ENCODE measurements at places on chromosomes 1 and 21. TPM values are rescaled to one million over a fixed set of nuclear protein-coding genes. Genes with fewer than 3 reads are reported as not detected.
A peak's percentile ranks its signal among the peaks of the same experiment; 100 is the strongest.

The TPTE gene
- not detected for total RNA-seq

- peaks cover 80% of the 10 kb centered on the region for H3K27me3 ChIP-seq
- H3K27ac ChIP-seq, result no peak overlapping the region
- H3K36me3 ChIP-seq, result no peaks in the 10 kb centered on the region
- peaks cover 18% of the 10 kb centered on the region for H3K4me1 ChIP-seq
- DNase-seq, result no peak
Measured at GRCh38 chr1:220873868-220874655, 5.2 kb upstream of the HLX start.

GRCh38 chr1:16237343-16237830 lies 404 bp upstream of the CPLANE2 start:
- H3K4me1 ChIP-seq, result peaks cover 7% of the 10 kb centered on the region
- peak overlapping the region; percentile 88 for H3K4me3 ChIP-seq
- no peak for DNase-seq
- H3K36me3 ChIP-seq, result no peaks in the 10 kb centered on the region
- H3K27ac ChIP-seq, result peak overlapping the region; percentile 92

The CR1L gene
- total RNA-seq, result not detected

DNA sequence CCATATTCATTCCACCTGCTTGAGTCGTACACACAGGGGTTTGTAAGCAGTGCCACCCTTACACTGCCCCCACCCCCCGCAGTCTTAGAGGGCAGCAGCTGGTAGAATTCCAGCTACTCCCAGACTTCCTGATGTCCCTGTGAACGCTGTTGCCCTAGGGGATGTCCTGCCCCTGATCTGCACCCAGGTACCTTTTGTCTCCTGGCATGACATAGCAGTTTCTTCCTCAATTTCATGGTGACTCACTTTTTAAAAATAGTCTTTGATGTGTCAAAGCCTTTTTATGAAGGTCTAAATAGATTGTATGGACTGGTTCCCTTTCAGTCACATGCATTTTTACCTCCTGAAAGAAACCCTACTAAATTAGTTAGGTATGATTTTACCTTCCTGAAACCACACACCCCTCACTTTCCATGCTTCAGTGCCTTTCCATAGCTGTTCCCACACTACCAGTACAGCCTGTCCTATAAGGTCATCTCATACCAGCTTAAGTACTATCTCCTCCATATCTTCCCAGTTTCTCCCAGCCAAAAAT lies 76.4 kb downstream of the ST3GAL3 start:
- peaks cover 27% of the 10 kb centered on the region for H3K36me3 ChIP-seq
- H3K27me3 ChIP-seq, result no peaks in the 10 kb centered on the region
- no peak overlapping the region for H3K4me3 ChIP-seq

DNA sequence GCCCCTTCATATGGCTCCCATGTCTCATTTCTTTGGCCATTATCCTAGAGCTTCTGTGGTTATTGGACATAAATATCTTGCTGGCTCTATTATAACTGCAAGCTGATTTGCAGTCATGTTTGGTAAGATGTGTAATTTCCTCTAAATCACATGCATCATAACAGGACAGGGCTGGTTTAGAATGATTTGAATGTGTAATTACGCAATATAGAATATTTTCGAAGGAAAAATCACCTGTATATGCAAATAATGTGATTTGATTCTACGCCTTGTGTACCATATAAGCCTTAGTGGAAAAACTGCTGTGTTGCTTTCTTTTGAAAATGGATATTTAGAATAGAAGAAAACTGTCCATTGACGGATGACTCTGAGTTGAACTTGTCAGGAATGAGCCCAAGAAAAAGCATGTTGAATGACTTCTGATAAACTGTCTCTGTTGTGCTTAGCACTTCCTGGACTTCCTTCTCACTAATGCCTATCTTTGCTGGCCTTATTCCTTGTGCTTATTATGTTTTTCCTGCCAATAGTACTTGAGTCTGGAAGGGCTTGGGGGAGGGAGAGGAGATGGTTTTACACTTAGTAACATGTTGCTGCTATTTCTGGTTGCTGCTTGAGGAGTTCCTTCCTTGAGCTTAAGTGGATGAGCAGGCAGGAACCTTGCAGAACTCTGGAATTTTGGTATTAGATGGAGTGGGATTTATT lies 6.5 kb downstream of the CACHD1 start:
- peaks cover 24% of the 10 kb centered on the region for H3K4me1 ChIP-seq
- no peak for DNase-seq
- H3K27me3 ChIP-seq, result peaks cover 10% of the 10 kb centered on the region
- H3K27ac ChIP-seq, result no peak overlapping the region
- no peaks in the 10 kb centered on the region for H3K36me3 ChIP-seq

The KIAA1614 gene
- 0.08 TPM for total RNA-seq

The AQP10 gene
- not detected for total RNA-seq

GRCh38 chr1:222865718-222866117 lies 50.9 kb downstream of the DISP1 start:
- H3K4me1 ChIP-seq, result peaks cover 10% of the 10 kb centered on the region
- DNase-seq, result no peak
- H3K27ac ChIP-seq, result no peak overlapping the region
- H3K27me3 ChIP-seq, result no peaks in the 10 kb centered on the region

The SPRR2D gene
- total RNA-seq, result not detected

The CYP4B1 gene
- not detected for total RNA-seq

GRCh38 chr1:223444411-223444810 lies 51.2 kb downstream of the CCDC185 start:
- H3K27ac ChIP-seq, result no peak overlapping the region
- H3K27me3 ChIP-seq, result peaks cover 12% of the 10 kb centered on the region
- H3K4me1 ChIP-seq, result no peaks in the 10 kb centered on the region
- H3K36me3 ChIP-seq, result peaks cover 4% of the 10 kb centered on the region

DNA sequence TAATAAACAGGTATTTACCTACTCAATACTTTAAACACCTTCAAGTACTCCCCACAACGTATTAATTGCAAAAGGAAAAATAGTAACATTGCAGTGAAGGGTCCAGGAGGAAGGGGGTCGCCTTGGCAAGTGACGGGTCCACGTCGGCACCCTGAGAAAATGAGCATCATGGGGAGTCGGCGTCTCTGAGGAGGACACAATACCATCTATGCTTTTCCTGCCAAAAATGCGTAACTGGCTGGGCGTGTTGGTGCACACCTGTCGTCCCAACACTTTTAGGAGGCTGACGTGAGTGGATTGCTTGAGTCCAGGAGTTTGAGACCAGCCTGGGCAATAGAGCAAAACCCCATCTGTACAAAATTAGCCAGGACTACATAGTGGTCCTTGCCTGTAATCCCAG lies 7.3 kb downstream of the FTCD start:
- DNase-seq, result no peak
- no peaks in the 10 kb centered on the region for H3K36me3 ChIP-seq
- H3K4me3 ChIP-seq, result no peak overlapping the region
- H3K27me3 ChIP-seq, result no peaks in the 10 kb centered on the region

DNA sequence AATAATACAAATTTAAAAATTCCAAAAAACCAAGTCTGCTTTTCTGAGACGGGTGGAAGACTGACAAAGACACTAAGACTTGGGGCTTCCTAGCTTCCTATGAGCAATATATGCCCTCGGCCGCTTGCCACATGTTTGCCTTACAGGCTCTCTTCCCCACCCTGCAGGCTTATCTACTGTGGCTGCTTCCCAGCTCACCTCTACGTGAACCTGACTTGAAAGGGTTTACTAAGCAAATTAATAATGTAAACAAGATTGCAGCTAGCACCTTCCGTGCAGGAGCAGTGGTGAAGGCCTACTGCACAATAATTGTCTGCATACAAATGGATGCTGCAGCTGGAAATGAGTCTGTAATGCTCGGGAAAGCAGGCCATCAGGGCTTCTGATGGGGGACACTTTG lies 152.9 kb upstream of the DAB1 start:
- no peak for DNase-seq
- H3K4me1 ChIP-seq, result no peaks in the 10 kb centered on the region
- no peak overlapping the region for H3K27ac ChIP-seq
- no peaks in the 10 kb centered on the region for H3K36me3 ChIP-seq
- H3K27me3 ChIP-seq, result peaks cover 3% of the 10 kb centered on the region

The RAB29 gene
- total RNA-seq, result 31.7 TPM

GRCh38 chr21:18298228-18298627 lies 53.6 kb downstream of the CHODL start:
- no peaks in the 10 kb centered on the region for H3K36me3 ChIP-seq
- no peak for DNase-seq
- peaks cover 5% of the 10 kb centered on the region for H3K4me1 ChIP-seq
- peaks cover 6% of the 10 kb centered on the region for H3K27me3 ChIP-seq
- H3K27ac ChIP-seq, result no peak overlapping the region

The SLC44A3 gene
- not detected for total RNA-seq

The DMBX1 gene
- total RNA-seq, result not detected

- H3K4me1 ChIP-seq, result peaks cover 45% of the 10 kb centered on the region
- no peak overlapping the region for H3K27ac ChIP-seq
- no peaks in the 10 kb centered on the region for H3K27me3 ChIP-seq
- no peak overlapping the region for H3K4me3 ChIP-seq
Measured at GRCh38 chr1:30991862-30992606, 73.5 kb downstream of the PUM1 start.

GRCh38 chr1:224582041-224582440 lies 34.1 kb upstream of the CNIH3 start:
- H3K4me1 ChIP-seq, result no peaks in the 10 kb centered on the region
- peaks cover under 1% of the 10 kb centered on the region for H3K36me3 ChIP-seq
- H3K4me3 ChIP-seq, result no peak overlapping the region
- H3K27ac ChIP-seq, result no peak overlapping the region
- H3K27me3 ChIP-seq, result peaks cover 7% of the 10 kb centered on the region

- no peaks in the 10 kb centered on the region for H3K27me3 ChIP-seq
- no peak overlapping the region for H3K4me3 ChIP-seq
- no peak overlapping the region for H3K27ac ChIP-seq
- no peaks in the 10 kb centered on the region for H3K4me1 ChIP-seq
Measured at GRCh38 chr21:23008601-23009202, 2010.5 kb downstream of the NCAM2 start.

- no peak overlapping the region for H3K4me3 ChIP-seq
- no peaks in the 10 kb centered on the region for H3K36me3 ChIP-seq
- no peaks in the 10 kb centered on the region for H3K27me3 ChIP-seq
- DNase-seq, result no peak
- H3K4me1 ChIP-seq, result no peaks in the 10 kb centered on the region
Measured at GRCh38 chr1:223289621-223290020, 74.4 kb downstream of the SUSD4 start.

The RIPPLY3 gene
- total RNA-seq, result not detected

DNA sequence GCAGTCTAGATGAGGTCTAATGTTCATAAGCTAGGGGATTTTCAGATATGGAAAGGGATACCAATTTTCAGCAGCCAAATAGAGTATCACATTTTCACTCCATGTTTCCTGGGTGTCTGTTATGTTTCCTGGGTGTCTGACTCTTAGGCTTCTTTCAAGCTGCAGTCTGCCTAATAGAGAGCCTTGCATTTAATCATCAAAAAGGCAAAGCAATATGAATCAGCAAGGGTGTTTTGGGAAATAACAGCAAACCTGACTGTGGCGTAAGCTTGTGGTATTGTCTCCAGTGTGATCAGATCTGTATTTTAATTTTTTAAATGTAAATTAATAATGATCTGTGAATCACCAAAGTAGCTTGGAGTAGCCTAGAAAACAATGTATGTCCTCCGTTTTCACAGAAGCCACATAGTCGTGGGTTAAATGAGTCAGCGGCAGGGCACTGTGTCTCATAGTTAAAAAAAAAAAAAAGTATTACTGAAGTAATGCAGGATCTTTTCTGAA lies 10.4 kb downstream of the LGALS8 start:
- peak overlapping the region; percentile 87 for H3K27ac ChIP-seq
- H3K36me3 ChIP-seq, result peaks cover 22% of the 10 kb centered on the region
- DNase-seq, result peak; percentile 38
- no peak overlapping the region for H3K4me3 ChIP-seq
- peaks cover 31% of the 10 kb centered on the region for H3K4me1 ChIP-seq

The GJA5 gene
- total RNA-seq, result not detected

GRCh38 chr21:34850166-34850690 lies 181.4 kb downstream of the CLIC6 start:
- no peak overlapping the region for H3K27ac ChIP-seq
- peaks cover 21% of the 10 kb centered on the region for H3K4me1 ChIP-seq
- peaks cover 23% of the 10 kb centered on the region for H3K36me3 ChIP-seq
- no peaks in the 10 kb centered on the region for H3K27me3 ChIP-seq
- no peak overlapping the region for H3K4me3 ChIP-seq
- no peak for DNase-seq

- DNase-seq, result no peak
- H3K4me3 ChIP-seq, result no peak overlapping the region
- peaks cover 3% of the 10 kb centered on the region for H3K4me1 ChIP-seq
- no peak overlapping the region for H3K27ac ChIP-seq
Measured at GRCh38 chr1:116889380-116889779, 20.3 kb upstream of the PTGFRN start.

DNA sequence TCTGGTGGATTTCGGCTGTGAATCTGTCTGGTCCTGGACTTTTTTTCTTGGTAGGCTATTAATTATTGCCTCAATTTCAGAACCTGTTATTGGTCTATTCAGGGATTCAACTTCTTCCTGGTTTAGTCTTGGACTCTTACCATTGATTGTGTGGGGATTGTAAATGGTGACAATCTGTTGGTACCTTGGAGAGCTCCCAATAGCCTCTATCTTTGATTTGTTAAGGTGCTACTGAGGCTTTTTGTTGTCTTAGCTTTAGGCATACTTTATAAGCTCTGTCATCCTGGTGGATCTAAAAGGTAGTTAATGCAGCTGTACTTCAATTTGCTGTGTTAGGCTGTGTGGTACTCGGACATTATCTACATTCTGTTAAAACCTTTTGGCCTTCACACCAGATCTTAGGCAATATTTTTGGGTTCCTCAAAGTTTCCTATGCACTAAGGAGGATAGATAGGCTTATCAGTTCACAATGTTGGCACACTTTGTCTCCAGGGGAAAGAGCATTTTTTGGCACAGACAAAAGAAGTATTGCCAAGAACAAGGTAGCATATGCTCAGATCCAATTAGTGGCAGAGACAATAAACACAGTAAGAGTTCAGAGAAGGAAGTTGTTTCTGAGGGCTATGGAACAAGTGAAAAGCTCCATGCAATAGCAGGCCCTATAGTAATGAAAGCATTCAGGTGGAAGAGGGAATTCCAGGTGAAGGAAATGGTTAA lies 230.4 kb downstream of the PDE4B start:
- no peaks in the 10 kb centered on the region for H3K36me3 ChIP-seq
- no peak overlapping the region for H3K27ac ChIP-seq
